ENCODE measurements at places on chromosomes 7 and 10. TPM values are rescaled to one million over a fixed set of nuclear protein-coding genes. Genes with fewer than 3 reads are reported as not detected.

DNA sequence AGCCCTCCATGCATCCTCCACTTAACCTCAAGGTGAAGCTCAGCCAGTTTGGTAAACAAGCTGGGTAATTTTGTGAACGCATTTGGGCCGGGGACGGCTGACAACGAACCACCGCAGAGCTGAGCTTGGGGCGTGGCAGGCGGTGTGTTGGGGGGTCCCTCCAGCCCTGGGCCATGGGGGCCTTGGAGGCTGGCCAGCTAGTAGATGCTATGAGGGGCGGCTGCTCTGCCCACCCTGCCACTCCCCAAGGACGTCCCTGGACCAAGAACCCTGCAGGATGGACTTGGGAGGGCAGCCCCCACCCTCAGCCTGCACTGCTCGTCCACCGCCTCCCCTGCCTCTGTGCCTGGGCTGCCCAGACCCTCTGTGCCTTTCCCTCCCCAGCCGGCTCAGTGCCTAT, 12.0 kb upstream of the SCART1 start:
- H3K4me3 ChIP-seq, result no peak overlapping the region
- peaks cover 2% of the 10 kb centered on the region for H3K4me1 ChIP-seq
- H3K27ac ChIP-seq, result no peak overlapping the region
- H3K27me3 ChIP-seq, result no peaks in the 10 kb centered on the region

DNA sequence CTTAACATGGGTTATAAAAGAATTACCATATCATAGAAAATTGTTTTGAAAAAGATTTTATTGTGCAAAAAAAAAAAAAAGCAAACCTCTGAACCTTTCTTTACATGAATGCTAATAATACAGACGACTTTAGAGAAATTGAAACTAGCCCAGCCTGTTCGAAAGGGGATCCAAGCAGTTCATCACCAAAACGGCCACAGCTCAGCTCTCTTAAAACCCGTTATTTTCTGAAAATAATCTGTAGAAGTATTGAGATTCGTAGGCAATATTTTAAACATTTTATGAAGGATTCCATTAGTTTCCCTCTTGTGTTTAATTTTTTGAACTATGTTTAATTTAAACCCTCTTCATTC, 9.9 kb upstream of the GSAP start:
- H3K4me3 ChIP-seq, result no peak overlapping the region
- no peak for DNase-seq
- H3K27ac ChIP-seq, result no peak overlapping the region
- no peaks in the 10 kb centered on the region for H3K4me1 ChIP-seq
- H3K36me3 ChIP-seq, result no peaks in the 10 kb centered on the region

DNA sequence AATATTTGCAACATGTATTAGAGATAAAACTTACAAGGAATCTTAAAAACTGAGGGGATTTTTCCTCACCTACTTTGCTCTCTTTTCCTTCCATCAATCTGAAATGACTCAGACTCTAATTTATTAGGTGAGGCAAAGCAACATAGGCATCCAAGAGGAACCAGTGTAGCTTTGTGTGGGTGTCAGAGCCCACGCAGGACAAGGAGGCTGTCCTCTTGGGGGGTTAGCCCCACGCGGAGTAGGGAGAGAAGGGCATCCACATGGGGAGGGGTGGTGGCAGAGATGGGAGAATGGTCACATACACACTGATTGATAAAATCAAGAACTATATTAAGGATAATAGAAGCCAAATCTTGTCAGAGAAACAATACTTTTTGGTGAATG, 33.8 kb upstream of the ARMS2 start:
- H3K36me3 ChIP-seq, result no peaks in the 10 kb centered on the region
- no peak overlapping the region for H3K27ac ChIP-seq
- no peak overlapping the region for H3K4me3 ChIP-seq
- H3K27me3 ChIP-seq, result no peaks in the 10 kb centered on the region
- no peaks in the 10 kb centered on the region for H3K4me1 ChIP-seq

DNA sequence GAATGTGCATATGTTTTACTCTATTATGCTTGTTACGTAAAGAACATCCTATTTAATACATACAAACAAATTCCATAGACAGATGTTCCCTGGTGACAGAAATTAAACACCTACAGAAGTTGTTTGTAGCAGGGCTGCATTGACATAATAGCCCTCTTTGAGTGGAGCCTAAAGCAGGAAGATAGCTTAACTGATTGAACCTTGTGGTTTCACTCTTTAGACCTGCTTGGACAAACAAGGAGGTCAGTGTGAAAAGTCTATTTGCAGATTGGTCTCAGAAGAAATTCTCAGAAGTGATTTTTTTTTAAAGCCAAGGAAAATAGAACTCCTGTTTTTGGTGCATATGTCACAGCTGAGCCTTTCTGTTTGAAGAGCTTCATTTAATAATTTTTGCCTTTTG, 121.3 kb downstream of the PPP1R9A start:
- no peak for DNase-seq
- no peaks in the 10 kb centered on the region for H3K36me3 ChIP-seq
- H3K27ac ChIP-seq, result no peak overlapping the region
- no peak overlapping the region for H3K4me3 ChIP-seq
- no peaks in the 10 kb centered on the region for H3K4me1 ChIP-seq

Gene GOLGA7B
- total RNA-seq, result 1.1 TPM

Data from testis (tissue), 5 donors.